ENCODE measurements at places on chromosomes 2 and 18.

- DNase-seq, result peak; percentile 56
Measured at GRCh38 chr2:174587579-174587978, 10.0 kb downstream of the WIPF1 start.

DNA sequence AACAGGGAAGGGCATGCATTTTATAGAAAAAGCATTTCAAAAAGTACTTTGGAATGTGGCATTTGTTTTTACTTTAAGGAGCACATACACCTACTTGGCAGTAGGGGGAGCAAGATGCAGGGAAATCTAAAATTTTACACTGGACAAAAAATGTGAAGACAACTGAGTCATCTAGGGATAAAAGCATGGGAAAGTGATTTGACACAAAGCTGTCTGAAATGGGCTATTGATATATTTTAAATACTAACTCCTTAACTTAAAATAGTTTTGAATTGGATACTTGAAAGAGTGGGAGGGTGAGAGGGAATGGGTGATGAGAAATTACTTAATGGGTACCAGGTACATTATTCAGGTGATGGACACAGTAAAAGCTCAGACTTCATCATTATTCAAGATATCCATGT lies 15.8 kb downstream of the TMEM200C start:
- DNase-seq, result peak; percentile 57

GRCh38 chr18:57149531-57149930 lies 2.6 kb downstream of the BOD1L2 start:
- no peak for DNase-seq

DNA sequence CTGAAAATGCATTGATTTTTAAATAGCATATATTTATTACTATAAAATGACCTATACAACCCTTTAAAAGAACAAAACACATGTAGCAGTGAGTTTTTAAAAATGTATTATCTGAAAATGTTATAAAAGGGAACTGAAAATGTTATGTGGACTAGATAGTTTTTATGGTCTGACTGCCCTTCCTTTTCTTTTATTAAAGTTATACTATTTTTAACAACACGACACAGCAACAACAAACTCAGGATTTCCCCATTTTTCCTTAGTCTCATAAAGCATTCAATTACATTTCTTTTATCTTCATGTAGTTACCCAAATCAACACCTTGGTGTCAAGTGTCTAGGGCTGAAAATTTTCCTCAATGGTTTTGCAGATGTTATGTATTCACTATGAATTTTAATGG lies 132.8 kb upstream of the TMEFF2 start:
- no peak for DNase-seq

DNA sequence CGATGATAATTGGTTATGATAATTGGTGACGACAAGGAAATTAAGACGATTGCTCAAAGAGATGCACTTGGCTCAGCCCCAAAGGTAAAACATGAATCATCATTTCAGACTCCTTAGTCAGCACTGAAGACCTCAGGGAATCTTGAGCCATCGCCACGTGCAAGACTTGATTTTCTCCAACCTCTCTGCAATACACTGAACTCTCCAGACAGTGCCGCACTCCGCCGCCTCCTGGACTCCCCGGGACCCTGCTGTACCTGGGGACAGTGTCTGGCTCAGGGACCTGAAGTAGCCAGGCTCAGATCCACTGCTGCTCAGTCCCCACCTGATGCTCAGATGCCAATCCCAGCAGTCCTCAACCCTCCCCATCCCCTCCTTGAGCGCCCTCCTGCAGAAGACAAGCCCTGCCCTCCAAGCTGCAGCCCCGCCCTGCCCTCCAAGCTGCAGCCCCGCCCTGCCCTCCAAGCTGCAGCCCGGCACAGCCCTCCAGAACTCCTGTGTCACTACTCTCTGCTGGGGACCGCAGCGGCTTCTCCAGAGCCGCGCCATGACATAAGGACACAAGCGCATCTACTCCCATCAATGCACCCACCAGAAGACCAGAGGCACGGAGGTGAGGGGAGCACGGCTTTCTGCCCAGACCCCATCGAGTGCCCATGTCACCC lies 1.1 kb downstream of the TMEM18 start:
- DNase-seq, result peak; percentile 93
